ENCODE measurements at places on chromosomes 11 and 22.

GRCh38 chr11:14073849-14074476, 111.4 kb downstream of the SPON1 start:
- no peak for DNase-seq

DNA sequence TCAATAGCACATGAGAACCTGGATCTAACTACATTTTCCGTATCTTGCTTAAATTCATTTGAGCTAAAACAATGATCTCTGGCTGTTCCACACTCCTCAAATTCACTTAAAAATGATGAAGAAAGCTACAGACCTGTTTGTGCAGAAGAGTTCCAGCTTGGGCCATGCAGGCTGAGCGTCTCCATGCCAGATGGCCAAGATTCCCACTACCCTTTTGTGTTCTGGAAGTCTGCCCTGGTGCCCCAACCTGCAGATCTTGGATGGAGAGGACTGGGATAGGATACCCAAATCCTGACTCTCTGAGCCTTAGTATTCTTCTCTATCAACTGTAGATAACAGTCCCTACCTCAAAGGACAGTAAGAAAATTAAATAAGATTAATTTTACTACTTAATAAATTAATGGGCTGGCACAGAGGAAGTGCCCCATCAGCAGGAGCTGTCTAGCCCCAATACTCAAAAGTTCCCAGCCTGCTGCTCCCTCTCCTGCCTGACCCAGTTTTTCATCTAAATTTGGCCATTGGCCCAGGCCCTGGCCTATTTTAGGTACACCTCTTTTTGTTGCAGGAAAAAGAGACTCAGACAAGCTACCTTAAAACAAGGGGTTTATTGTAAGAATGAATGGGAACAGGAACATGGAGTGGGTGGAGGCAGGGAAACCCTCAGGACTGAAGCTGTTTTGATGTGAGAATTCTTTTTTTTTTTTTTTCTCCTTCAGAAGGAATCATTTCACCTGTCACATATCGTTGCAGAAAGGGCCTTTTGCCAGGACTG, 81.4 kb upstream of the GRK3 start:
- DNase-seq = no peak

GRCh38 chr22:29030618-29031226, 30.9 kb downstream of the C22orf31 start:
- DNase-seq = no peak

- DNase-seq = no peak
Observed at GRCh38 chr11:74278721-74279161, 32.7 kb downstream of the P4HA3 start.

DNA sequence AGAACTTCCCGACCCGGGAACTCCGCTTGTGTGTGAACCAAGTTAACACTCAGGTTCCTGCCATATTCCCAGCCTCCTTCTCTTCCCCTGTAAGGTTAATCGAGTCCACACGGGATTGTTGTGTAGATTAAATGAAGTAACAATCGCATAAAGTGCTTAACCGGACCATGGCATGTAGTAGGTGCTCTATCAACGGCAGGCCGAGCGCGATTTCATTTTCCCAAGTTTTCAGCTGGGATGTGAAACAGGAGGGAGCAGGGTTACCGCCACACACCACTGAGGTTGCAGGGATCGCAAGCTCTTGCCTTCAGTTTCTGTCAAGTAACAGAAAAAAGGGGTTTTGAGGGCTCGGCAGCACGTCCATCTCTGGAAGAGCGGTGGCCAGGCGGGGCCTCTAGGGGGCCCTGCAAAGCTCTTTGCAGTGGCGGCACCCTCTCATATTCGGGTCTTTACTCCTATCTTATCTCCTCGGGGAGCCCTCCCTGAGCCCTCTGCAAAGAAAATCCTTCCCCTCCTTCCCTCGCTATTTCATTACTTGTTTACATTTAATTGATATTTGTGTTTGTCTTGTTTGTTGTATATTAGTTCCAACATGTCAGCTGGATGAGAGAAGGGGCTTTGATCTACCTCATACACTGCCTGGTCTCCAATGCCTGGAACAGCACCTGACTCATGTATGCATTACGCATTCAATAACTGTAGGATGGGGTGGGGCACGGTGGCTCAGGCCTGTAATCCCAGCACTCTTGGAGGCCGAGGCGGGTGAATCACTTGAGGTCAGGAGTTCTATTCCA, 816 bp upstream of the PLEKHA7 start:
- DNase-seq = no peak

DNA sequence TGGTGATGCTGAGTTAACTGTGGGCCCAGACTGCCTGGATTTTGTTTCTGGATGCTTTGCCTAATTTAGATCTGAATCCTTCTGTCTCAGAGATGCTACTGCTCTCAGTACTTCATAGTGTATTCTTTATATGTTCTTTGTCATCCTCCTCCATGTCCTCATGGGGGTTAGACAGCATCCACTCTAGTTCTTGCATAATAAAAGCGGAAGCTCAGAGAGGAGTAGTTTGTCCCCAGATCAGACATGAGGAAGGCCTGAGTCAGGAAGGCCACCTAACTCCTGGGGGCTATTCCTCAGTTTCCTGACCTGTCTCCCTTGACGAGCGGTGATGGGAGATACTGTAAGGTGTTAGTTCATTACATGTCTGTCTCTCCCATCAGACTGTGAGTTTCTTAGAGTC, 90.2 kb downstream of the SCN3B start:
- DNase-seq = no peak

DNA sequence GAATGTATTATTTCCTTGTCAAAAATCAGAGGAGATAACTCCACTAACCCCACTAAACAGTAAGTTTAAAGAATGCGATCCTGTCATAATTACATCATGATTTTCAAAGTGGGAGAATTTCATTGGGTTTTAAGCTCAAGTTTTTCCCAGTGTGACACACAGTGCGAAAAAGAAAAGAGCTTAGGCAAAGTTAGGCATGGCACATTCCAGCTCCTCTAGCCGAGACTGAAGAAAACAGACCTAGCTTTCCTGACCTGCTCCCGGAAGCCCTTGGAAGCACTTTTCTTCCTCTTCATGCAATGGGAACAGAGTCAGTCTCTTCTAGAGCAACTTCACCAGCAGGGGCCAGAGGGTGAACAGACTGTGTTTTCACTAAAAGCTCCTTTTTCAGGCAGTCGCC, 76.6 kb upstream of the AKIP1 start:
- DNase-seq = no peak

DNA sequence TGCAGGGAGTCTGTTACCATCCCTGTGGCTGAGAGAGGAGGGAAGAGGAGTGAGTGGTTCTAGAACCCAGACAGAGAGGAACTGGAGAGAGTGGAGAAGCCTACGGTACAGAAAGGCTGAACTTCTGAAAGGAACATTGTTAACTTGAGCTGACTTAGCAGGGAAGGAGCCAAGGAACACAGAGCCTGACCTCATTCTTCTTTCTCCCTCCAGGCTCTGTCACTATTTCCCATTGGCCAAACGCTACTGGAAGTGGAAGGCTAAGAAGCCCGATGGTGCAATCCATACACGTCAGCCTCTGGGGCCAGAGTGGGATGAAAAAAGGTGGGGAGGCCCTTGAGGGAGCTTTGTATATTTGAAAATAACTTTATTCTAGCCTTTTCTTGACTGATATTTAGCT, 16.5 kb upstream of the WT1 start:
- DNase-seq = no peak

DNA sequence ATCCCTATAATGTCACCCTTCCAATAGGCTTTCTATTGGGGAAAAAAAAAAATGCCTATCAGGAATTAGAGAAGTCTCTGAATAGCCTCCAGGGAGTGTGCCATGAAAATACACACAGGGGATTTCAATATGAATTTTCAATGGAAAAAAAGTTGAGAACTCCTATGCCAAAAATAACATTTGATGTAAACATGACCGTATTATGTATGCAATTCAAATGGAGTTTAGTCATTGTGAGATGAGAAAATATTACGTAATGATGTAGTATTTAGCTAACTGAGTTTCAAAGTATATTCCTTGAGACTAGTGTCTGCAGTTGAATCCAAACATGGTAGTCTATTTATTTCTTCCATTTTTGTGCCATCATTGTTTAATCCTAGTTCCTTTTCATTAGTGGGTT, 182.3 kb downstream of the BLID start:
- no peak for DNase-seq

- peak; percentile 80 for DNase-seq
Observed at GRCh38 chr11:128757235-128757711, 63.4 kb downstream of the FLI1 start.

- DNase-seq = no peak
Observed at GRCh38 chr22:49325531-49326395, 501.9 kb downstream of the BRD1 start.

DNA sequence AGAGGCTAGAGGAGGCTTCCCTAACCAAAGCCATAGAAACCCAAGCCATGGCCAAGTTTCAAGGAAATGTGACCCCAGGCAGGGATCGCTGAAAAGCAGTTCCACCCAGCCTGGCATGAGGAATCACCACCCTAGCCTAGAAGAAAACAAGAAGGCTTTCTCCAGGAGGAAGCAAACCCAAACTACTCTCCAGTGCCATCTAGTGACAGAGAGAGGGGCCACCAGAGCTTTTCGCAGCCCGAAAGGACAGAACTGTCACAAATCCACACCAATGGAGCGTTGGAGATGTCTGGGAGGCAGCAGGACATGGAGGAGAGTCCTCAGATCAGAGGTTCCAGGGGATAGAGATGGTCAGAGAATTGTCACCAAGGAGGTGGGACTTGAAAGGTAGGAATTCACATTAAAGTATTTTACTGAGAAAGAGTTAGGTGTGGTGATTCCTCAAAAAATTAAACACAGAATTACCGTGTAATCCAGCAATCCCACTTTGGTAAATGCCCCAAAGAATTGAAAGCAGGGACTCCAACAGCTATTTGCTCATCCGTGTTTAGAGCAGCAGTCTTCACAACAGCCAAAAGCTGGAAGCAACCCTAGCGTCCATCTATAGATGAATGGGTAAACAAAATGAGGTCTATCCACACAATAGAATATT, 67.3 kb upstream of the NUP50 start:
- DNase-seq = peak; percentile 53

GRCh38 chr11:131027491-131027890, 111.2 kb upstream of the SNX19 start:
- no peak for DNase-seq

GRCh38 chr11:107998761-107999160, 9.9 kb upstream of the CUL5 start:
- no peak for DNase-seq

- DNase-seq = no peak
Observed at GRCh38 chr11:72236083-72236697, 7.8 kb downstream of the PHOX2A start.

DNA sequence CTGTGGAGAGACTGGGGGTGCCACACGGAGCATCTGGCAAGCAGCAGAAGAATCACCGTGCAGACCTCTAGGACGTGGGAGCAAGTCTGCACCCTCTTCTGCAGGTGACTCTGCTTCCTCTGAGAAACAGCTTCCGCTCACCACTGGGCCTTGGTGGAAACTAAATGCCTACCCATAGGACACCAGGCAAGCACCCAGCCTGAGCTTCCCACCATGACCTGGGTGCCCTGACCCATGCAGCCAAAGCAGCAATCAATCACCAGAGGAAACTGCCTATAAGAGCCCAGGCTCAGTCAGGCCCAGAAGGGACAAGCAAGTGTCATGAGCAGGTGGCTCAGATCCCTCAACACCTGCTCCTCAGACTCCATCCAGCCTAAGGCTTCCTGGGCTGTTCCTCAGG, 63.4 kb downstream of the IGLL5 start:
- no peak for DNase-seq

DNA sequence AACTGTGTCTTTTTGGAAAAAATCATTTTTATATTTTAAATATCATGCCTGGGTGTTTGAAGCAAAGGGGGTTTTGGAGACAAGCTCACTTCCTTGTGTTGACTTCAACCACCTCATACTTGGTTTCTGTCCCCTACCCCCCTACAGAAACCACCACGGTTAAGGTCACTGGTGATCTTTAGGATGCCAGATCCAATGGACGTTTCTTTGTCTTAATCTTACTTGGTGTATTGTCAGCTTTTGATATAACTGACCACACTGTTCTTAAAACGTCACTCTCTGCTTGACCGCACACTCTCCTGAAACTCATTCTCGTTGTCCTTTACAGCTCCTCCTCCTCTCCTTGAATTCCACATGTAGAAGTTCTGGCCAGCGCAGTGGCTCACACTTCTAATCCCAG, 34.8 kb upstream of the SWAP70 start:
- no peak for DNase-seq

- DNase-seq = no peak
Observed at GRCh38 chr11:72125956-72126355, 9.6 kb upstream of the FOLR3 start.

- DNase-seq = no peak
Observed at GRCh38 chr22:35316751-35317150, 17.1 kb downstream of the TOM1 start.

- no peak for DNase-seq
Observed at GRCh38 chr11:93524858-93525257, 18.3 kb downstream of the SMCO4 start.

DNA sequence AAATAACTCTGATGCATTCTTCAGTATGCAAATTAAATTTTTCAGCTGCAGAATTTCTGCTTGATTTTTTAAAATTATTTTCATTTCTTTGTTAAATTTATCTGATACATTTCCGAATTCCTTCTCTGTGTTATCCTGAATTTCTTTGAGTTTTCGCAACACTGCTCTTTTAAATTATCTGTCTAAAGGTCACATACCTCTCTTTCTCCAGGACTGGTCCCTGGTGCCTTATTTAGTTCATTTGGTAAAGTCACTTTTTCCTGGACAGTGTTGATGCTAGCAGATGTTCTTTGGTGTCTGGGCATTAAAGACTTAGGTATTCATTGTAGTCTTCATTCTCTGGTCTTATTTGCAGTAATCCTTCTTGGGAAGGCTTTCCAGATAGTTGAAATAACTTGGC, 577.4 kb upstream of the LUZP2 start:
- DNase-seq = no peak

GRCh38 chr11:11816511-11817314, 25.1 kb upstream of the USP47 start:
- no peak for DNase-seq

GRCh38 chr22:46058591-46059519, 81.9 kb upstream of the WNT7B start:
- DNase-seq = no peak

DNA sequence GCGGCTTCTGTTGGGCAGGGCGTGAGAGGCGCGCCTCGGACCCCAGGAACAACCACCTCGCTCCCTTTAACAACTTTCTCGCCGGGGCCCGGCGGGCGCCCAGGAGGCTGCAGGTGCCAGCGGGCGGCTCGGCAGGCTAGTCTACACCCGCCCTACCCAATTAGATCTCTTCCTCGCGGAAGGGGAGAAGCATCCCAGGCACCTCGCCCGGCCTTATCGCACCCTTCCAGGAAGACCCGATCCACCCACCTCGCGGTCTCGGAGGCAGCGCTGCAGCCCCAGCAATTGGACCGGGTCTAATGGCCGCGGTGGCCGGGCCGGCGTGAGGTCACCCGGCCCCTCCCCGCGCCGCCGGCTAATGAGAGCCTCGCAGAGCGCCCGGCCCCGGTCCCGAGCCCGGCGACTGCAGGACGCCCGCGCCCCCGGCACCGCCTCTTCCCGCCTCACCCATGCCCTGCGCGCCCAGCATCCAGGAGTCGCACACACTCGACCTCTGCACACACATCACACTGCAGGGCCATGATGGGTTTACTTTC, at the start of gene PLAAT3:
PLAAT3 (minus strand) TSS at position 298 of the 536 bp plus-strand sequence. CDS start 419 bp downstream, outside the sequence.
- peak; percentile 24 for DNase-seq

GRCh38 chr11:129278586-129279319, 86.6 kb upstream of the ARHGAP32 start:
- no peak for DNase-seq

GRCh38 chr22:44280665-44281188, 32.0 kb downstream of the SHISAL1 start:
- DNase-seq = no peak
